ENCODE measurements at places on chromosomes 11 and 22. TPM values are rescaled to one million over a fixed set of nuclear protein-coding genes. Genes with fewer than 3 reads are reported as not detected.

Gene MUC15
- total RNA-seq: not detected

Gene HBD
- not detected for total RNA-seq

Gene TMEM191B
- 3.5 TPM for total RNA-seq

Gene CD3D
- 476 TPM for total RNA-seq

Gene CECR2
- total RNA-seq: not detected

Gene PKNOX2
- total RNA-seq: not detected

Gene SLC5A4
- not detected for total RNA-seq

Gene PKP3
- total RNA-seq: 0.30 TPM

Gene PRR33
- total RNA-seq: not detected

Gene ISX
- total RNA-seq: not detected

Gene DEFB131B
- not detected for total RNA-seq

Gene BIK
- total RNA-seq: 1.7 TPM

Gene FOXRED2
- total RNA-seq: 1.5 TPM

Gene ANO5
- total RNA-seq: not detected

Gene TBCEL
- 15.9 TPM for total RNA-seq

Gene BEST1
- total RNA-seq: 0.15 TPM

Gene LMO2
- total RNA-seq: 1.9 TPM

Gene PIWIL4
- total RNA-seq: 1.3 TPM
